Activated naive CD4-positive, alpha-beta T cell (primary cell): ENCODE measurements at places on chromosomes 16 and 17.

GRCh38 chr17:66727634-66728570 is 107.0 kb upstream of the CACNG5 start:
- DNase-seq = peak; percentile 9

GRCh38 chr16:27486344-27486743 is 63.4 kb downstream of the GTF3C1 start:
- DNase-seq = no peak

- DNase-seq = no peak
Measured at GRCh38 chr16:75224306-75225082, 5.7 kb downstream of the CTRB1 start.

- DNase-seq = no peak
Measured at GRCh38 chr16:10566613-10567012, 13.8 kb downstream of the EMP2 start.

DNA sequence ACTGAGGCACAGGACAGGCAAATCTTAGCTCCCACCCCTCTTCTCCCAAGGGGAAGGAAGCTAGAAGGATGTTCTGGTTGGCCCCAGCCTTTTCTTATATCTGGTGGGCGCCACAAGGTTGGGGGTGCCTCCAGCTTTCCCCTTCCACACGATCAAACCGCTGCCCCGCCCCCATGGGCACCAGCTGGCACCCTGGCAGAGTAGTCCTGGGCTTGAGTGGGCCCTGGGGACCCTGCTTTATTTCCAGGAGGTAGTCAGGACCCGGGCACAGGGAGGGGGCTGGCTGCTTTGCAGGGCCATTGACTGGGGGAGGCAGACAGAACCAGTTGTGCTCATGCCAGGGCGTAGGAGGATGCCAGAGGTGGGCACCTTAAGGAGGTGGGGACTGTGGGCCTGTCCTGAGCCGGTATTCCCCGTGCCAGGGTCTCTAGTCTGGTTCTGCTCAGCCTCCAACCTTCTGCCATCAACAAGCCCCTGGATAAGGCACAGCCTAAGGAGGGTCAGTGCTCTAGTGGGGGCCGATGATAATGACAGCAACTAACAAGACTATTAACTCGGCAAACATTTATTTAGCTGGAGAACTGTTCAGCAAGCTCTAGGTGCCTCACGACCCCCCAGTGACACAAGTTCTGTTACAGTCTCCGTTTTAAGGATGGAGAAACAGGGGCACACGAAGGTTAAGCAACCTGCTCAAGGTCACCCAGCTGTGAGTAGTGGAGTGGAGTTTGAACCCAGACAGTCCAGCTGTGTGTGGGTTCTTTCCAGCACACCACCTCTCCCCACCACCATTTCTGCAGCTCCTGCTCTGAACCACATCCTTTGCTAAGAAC is 7.6 kb upstream of the PPP1R1B start:
- DNase-seq = no peak

DNA sequence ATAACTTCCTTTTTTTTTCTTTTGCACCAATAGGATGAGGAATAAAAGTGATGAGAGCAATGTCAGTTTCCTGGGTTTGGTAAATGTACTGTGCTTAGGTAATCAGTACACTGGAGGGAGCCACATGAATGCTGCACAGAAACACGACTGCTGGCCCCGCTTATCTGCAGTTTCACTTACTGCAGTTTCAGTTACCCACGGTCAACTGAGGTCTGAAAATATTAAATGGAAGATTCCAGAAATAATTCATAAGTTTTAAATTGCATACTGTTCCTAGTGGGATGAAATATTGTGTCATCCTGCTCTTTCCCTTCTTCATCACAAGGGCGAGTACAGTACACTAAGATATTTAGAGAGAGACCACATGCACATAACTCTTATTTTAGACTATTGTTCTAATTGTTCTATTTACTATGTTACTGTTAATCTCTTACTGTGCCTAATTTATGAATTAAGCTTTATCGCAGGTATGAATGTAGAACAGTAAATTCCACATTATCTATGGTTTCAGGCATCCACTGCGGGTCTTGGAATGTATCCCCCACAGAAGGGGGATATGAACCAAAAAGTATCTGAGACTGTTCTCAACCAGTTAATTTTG is 6.4 kb upstream of the LGALS3BP start:
- DNase-seq = no peak

DNA sequence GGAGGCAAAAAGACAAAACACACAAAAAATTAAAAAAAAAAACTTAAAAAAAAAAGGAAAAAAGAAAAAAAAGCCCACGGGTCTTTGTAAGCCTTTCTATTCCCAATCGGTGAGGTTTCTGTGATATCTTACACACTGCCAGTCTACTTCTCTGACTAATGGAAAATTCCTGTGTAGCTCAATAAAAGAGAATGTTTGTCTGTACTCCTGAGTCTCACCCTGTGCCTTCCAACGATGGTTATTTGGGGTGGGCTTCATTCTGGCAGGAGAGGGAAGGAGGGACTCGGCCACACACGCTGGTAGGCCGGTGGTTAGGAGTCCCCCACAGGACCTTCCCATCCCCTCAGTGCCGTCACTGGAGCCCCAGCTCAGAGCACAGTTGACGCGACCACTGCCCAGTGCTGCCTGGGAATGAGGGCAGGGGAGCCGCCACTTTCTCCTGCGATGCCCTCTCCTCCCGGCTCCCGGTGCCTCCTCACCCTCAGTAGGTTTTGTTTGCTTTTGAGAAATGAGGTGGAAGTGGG is 68.0 kb downstream of the AMFR start:
- no peak for DNase-seq

GRCh38 chr17:48893646-48894508 is 1.3 kb downstream of the ATP5MC1 start:
- no peak for DNase-seq

GRCh38 chr17:19411631-19412030 is 599 bp downstream of the RNF112 start:
- DNase-seq = no peak

GRCh38 chr17:9538626-9539025 is 37.0 kb downstream of the STX8 start:
- no peak for DNase-seq

DNA sequence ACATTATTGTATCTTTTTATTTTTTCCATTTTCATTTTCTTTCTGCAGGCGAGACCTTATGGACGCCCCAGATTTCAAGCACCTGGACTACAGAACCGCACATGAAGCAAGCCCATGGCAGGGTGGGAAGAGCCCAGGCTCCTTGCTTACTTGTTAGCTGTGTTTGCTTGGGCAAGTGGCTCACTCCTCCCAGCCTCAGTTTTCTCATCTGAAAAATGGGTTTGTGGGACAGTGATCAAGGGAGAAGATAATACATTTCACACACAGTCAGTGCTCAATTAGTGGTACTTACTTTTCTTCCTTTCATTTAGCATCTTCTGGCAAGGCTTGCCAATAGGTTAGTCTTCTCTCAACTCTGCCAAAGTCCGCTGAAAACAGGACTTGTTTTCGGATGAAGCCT is 117.5 kb downstream of the IRX3 start:
- no peak for DNase-seq

- DNase-seq = peak; percentile 39
Measured at GRCh38 chr17:61389670-61390478, 9.8 kb upstream of the TBX2 start.

DNA sequence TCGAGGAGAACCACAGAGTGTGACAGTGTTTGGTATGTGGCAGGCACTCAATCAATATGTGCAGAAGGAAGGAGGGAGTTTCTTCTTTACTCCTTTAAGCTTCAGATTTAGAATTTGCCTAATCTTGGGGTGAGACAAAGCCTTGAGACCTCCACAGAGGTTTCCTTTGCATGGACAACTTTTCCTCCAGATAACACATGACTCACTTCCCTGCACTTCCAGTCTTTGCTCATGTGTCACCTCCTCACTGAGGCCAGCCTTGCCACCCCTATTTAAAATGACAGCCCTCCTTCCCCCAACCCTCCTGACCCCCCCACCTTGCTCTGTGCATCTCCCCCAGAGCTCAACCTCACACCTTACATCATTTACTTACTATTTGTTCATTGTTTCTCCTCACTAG is 17.4 kb upstream of the NOS2 start:
- DNase-seq = no peak

- DNase-seq = no peak
Measured at GRCh38 chr17:81927152-81927652, 333 bp downstream of the MAFG start.

- no peak for DNase-seq
Measured at GRCh38 chr17:63665527-63666214, 34.3 kb downstream of the LIMD2 start.

DNA sequence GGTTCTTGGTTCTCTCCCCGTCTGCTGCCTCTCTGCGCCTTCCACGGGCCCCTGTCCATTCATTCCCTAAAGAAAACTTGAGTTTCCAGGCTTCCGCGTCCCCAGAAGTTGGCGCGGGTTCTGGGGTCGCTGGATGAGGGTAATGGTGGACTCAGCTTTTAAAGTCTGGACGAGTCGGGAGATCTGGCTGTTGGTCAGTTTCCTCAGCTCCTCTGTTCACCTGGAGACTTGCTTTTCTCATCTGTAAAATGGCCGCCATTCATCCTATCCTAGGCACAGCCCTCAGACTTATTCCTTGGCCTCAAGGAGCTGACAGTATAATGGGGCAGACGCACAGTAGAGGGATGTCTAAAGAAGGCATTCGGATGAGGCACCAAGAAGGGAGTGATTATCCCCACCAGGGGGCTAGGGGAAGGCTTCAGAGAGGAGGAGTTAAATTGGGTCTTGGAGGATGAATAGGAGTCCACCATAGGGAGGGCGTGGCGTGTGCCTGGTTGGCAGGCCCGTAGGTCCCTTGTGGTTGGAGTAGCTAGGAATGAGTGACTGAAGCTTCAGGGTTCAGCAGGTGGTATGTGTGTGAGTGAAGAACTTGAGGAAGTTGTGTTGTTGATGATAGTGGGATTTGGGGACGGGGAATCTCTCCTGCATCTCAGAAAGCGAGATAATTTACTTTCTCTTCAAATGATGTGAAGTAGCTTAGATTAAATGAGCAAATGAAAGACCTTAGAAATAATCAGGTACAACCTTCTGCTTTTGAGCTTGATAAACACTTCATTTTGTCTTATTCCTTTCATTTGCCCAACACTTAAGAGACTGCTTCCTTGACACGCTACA is 652 bp downstream of the VPS35L start:
- no peak for DNase-seq

DNA sequence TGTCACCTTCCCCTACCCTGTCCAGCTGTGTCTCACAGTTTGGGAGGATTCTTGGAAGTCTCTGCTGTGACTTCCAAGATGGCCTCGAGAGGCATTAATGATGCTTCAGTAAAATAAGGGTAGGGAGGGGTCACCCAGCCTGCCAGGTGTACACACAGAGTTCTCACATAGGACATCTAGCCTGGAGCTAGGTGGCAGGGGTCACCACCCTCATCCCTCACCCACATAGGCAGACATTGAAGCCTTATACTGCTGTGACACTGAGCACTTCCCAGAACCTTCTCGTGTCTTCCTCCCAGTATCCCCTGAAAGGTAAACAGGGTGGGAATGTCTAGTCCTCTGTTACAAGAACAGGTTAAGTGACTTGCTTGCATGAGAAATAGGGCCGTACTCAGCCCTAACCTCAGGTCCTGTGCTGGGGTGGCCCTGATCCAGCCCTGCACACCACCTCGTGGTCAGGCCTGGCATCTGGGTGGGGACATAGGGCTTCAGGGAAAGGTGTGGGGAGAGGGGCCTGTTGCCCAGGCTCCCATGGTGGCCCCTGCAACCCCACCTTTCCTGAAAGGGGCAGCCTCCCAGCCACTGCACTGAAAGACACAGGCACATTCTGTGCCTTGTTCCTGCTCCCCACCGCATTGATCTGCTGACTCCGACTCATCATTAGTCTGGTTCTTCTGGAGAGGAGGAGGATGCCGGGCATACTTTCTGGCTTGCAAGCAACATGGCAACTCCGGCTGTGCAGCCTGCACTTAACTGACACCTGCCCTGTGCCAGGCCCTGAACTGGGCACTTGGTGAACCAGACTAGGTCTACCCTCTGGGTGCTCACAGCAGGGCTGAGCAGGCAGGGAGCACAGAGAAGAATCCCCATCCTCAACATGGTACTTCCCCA is 3.6 kb upstream of the MMP15 start:
- no peak for DNase-seq
